ENCODE measurements at places on chromosomes 2 and 18.
A peak's percentile ranks its signal among the peaks of the same experiment; 100 is the strongest.

DNA sequence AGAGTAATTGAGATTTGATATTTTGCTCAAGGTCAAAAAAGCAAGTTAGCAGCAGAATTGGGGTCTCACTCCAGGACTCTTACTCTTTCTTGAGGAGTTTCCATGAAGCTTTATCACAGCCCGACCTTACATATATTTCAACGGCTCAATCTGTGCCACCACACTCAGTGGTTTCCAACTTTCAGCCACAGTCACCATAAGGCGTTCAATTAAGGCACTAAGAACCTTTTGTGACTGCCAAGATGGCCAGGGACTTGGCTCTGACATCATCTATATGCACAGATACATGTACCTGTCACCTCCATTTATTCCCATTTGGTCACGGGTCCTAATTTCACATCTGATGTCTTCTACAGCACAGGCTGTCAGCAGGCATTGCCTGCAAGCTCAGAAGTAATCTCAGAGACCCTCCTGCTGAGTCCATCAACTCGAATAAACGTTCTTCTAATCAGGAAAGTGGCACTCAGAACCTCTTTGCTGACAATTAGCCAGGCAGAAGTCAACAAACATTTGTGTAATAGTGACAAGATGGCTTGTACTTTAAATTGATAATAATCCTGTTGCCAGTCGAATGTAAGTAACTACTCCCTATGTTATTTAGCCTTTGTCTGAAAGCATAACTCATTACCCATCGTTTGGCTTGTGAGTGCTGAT lies 16.1 kb downstream of the DYTN start:
- no peak for DNase-seq

DNA sequence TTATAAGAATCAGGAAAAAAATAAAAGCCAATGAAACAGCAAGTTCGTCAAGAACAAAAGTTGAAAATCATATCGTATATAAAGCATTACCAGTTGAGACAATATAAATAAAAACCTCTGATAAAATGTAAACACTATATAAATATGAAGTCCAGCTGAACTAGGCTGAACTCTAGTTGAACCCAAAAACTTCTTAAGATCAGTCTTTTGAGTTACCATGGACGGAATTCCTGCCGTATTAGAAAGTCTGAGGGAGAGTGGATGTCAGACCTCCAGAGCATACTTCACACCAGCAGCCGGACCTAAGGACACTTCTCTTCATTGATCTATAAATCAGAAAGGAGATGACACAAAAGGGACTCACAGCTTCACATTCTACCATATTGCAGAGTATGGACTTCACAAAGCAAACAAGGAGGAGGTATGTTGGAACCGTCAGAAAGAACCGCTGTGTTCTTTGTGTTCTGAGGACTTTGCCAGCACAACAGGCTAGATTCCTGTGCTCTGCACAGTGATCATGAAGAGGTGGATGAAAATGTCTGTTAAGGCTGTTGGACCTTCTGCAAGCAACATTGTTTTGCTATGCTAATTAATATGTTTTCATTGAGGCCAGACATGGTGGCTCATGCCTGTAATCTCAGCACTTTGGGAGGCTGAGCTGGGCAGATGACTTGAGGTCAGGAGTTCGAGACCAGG lies 67.2 kb upstream of the SP5 start:
- DNase-seq = no peak

- no peak for DNase-seq
These were observed 508.6 kb downstream of the PARD3B start for GRCh38 chr2:205053827-205054410.

DNA sequence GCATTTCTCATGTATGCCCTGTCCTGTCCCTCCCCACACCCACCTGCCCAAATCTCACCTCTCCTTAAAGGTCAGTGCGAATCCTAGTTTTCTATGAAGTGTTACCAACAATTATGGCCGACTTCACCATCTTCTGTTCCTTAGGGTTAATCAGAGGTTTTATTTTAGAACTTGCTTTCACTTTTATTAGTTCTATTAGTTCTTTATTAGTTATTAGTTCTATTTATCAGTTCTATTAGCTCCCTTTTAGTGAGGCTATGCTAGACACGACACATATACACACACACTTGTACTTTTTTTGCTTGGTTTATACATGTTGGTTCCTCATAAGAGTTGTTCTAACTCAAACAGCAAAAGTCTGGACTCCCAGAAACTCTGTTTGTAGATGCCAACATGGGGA lies 176.8 kb upstream of the MSH6 start:
- no peak for DNase-seq

- peak; percentile 76 for DNase-seq
These were observed 59.6 kb downstream of the TRPM8 start for GRCh38 chr2:233976690-233977294.

DNA sequence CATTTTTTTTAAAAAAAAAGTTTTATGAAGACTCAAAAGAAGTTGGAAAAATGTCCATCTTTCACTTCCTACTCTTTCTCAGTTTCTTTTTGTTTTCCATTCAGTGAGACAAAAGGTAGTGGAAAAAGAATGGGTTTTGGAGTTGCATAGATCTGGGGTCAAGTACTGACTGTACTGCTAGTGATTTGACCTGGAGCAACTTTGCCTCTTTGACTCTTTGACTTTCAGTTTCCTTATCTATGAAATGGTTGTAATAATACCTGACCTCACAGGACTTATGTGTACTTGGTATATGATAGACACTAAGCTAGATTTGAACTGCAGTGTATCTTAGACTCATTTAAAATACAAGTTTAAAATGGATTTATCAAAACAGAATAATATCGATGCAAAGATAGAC lies 3.5 kb upstream of the KCNE4 start:
- no peak for DNase-seq

GRCh38 chr2:241568726-241569125 lies 10.2 kb downstream of the BOK start:
- DNase-seq = no peak

All from HCEC 1CT (cell line).